ENCODE measurements at places on chromosomes 3 and 15. TPM values are rescaled to one million over a fixed set of nuclear protein-coding genes. Genes with fewer than 3 reads are reported as not detected.

Gene PLA2G4D
- not detected for total RNA-seq

Gene CHRFAM7A
- total RNA-seq: not detected

Gene GPR171
- total RNA-seq: not detected

Gene LSMEM2
- total RNA-seq: not detected

Gene CAPN7
- 22.2 TPM for total RNA-seq

Measured in pericardium fibroblast (primary cell).